ENCODE measurements at places on chromosomes 7 and 10. TPM values are rescaled to one million over a fixed set of nuclear protein-coding genes. Genes with fewer than 3 reads are reported as not detected.

The PRLHR gene
- not detected for total RNA-seq

DNA sequence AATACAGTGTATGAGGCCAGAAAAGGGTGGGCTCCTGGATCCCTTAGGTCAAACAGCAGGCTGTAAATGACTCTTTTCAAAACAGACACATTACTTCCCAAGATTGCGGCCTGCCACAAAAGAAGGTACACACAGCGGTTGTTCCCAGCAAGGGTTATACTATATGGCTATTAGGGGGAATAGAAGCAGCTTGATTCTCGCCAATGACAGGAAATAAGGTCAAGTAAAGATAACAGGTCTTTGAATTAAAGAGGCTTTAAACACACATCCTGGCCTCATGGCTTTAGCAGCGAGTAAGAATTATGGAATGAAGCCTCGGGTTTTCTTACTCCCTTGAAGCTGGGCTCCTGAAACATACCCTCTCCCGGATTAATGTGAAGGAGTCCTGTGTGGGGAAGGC is 58.3 kb downstream of the CYP26A1 start:
- DNase-seq, result no peak

DNA sequence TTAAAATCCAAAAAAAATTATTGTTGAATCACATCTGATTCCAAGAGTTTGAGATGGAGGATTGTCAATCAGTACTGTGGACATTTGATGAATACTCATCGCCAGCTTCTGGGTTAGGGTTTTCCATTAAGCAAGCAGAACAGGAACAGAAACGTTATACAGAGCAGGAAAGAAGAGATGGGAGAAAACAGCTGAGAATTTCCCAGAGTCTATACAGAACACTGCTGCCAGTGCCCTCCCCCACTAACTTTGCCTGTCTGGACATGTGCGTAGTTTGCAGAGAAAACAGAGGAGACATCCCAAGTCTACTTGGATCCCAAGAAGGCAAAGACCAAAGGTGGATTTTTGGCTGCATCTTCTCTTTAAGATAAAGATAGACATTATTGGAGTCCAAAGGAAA is 19.0 kb downstream of the C10orf90 start:
- DNase-seq, result no peak

GRCh38 chr7:117479225-117480054 is at the start of gene CFTR:
CFTR (plus strand) TSS chr7:117480025; CDS start chr7:117480095, 70 bp downstream.
- DNase-seq, result no peak

GRCh38 chr7:2691011-2691707 is 3.2 kb downstream of the AMZ1 start:
- DNase-seq, result no peak

GRCh38 chr7:141541375-141541774 is 9.8 kb upstream of the AGK start:
- DNase-seq, result no peak
